ENCODE measurements at places on chromosomes 1 and 21.

- DNase-seq, result no peak
Measured at GRCh38 chr1:172391976-172392375, 28.5 kb upstream of the C1orf105 start.

DNA sequence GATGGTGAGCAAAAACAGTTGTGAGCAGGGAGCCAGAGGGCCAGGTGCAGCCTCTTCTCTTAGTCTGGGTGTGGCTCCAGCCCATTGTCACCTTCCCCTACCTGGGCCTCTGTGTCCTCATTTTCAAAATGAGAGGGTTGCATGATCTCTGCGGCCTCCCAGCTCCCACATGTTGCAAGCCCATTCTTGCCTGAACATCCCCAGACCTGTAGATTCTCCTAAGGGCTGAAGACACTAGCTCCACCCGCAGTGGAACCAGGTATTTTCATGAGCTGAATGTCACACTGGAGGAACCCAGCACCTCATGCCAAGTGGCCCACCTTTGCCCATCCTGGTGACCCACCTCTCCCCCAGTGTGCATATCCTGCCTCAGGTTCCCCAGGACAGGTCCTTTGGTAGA, 12.3 kb downstream of the IKBKE start:
- no peak for DNase-seq

GRCh38 chr1:204250428-204251030, 36.7 kb upstream of the GOLT1A start:
- no peak for DNase-seq

GRCh38 chr1:232655028-232655745, 25.3 kb upstream of the SIPA1L2 start:
- no peak for DNase-seq

DNA sequence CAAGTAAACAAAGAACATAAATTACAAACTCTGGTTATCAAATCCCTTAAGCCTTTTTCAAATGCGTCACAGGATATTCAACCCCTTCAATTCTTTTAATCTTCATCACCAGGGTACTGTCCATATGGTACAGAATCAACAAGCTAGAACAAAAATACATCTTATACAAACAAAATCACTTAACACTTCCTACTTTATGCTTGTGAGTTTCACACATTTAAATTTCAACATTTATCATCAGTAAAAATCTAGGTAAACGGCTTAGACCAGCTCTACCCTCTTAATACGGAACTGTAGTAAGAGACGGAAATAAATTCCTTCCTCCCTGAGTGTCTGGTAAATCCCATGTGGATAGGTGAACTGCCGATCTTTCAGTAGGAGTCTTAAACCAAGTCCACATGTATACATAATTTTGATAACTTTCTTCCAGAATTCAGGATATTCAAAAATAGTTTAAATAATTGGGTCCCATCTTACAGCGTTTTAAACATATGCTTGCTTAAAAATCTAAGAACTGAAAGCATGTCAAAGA, 1.0 kb downstream of the CCDC181 start:
- DNase-seq, result no peak

GRCh38 chr21:33362044-33362555, 37.3 kb downstream of the IFNAR1 start:
- peak; percentile 38 for DNase-seq

DNA sequence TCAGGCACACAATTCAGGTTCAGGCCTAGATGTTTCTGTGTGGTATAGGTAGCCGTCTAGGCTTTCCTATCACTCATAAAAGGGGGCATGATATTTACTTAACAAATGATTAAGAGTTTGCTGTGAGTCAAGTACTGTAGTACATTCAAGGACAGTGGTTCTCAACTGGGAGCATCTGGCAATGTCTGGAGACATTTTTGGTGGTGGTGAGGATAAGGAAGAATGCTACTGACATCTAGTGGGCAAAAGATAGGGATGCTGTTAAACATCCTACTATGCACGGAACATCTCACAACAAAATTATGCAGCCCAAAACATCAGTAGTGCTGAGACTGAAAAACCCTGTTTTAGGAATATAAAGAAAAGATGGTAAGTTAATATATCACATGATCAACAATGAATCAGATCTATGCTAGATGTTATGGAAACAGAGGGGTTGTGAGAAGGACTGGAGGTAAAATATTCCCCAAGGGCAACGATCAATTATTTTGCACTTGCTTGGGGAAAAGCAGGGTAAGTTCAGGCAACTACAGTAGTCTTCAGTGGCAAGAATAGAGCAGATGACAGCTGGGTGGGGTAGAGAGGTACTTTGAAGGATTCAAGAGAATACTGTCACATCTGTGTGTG, 4.9 kb downstream of the DNTTIP2 start:
- no peak for DNase-seq

DNA sequence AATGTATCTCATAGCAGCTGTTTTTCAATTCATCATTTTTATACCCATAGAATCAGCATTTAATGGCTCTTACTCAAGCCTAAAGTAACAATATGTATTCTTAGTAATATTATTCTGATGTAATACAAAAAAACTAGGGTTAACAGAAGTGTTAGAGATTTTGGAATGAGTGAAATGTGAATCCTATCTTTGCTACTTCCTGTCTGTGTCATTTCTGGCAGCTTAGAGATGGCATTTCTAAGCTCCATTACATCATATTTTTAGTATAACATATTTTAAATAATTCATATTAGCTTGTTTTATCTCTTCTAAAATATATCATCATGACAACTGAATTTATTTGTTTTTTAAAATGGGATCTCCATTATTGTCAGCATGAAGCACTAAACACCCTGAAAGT, 90.2 kb downstream of the LRRC7 start:
- no peak for DNase-seq

DNA sequence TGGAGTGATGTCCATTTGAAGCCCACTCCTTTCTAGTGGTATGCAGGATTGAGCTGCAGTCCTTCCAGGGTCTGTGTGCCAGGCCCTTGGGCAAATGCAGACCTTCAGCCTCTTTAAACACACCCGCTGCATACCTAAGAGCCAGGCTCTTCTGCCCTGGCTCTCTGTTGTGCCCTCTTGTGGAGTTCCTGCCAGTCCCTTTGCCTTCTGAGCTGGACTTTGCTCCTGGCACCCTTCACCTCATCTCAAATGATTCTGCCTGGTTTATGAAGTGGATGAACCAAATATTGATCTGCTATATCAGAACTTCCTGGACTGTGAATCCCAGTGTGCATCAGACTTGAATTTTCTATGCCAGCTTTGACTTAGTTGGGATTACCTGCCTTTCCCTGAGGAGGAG, 158.8 kb downstream of the URB2 start:
- no peak for DNase-seq

DNA sequence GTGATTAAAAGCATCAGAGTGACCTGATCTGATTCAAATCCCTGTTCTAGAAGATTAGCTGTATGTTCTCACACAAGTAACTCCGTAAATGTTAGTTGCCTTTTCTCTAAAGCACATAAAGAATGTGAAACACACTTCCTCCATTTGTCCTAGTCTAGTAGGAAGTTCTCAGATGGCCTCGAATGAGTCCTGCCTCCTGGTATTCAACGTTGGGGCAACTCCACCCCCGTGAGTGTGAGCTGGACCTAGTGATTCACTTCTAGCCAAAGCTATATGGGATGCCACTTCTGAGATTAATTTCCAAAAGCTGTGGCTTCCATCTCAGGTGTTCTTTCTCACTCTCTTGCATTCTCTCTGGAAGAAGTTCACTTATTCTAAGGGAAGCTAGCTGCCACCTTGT, 267.6 kb downstream of the GPATCH2 start:
- DNase-seq, result no peak

All from activated T-cell treated with anti-CD3 and anti-CD28 coated beads for 4 hours (primary cell).